ENCODE measurements at places on chromosomes 4 and X.

DNA sequence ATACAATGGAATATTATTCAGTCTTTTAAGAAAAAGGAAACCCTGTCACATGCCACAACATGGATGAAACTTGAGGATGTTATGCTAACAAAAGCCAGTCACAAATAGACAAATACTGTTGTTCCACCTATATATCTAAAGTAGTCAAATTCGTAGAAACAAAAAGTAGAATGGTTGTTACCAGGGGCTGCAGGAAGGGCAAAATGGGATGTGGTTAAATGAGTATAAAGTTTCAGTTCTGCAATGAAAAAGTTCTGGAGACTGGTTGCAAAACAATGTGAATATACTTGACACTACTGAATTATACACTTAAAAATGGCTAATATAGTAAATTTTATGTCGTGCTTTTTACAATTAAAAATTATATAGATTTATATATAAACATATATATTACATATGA is 12.2 kb downstream of the SPOCK3 start:
- DNase-seq, result no peak

- DNase-seq, result no peak
These were observed 99.4 kb downstream of the FAM13A start for GRCh38 chr4:88957570-88957969.

GRCh38 chr4:11483046-11483445 is 54.4 kb upstream of the HS3ST1 start:
- DNase-seq, result no peak

DNA sequence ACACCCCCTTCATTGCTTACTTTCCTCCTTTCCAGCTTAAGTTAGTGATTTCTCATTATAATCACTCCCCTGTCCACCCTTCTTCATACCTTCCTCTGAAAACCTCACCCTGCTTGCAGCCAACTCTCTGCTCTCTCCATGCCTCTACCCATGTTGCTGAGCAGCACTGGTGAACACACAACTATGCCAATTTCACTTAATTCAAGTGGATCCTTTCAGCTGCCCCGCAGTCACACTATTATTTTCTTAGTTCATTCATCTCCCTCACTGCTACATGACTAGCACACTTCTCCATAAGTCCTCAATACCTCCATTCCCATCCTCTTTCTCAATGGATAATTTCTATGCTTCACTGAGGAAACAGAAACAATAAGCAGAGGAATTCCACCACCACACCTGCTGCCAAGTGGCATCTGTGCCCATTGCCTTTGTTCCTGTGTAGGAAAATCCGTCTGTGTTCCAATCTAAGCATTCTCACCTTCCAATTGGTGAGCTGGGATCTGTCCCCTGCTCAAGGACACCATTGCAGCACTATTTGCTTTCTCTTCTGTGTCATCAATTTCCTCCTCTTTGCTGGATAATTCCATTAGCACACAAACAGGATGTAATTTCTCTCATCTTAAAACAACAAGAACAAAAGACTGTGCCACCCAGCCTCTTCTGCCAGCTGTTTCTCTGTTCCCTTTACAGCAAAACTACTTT is 25.2 kb upstream of the PRSS48 start:
- DNase-seq, result no peak
